ENCODE measurements at places on chromosomes 5 and 9. TPM values are rescaled to one million over a fixed set of nuclear protein-coding genes. Genes with fewer than 3 reads are reported as not detected.

DNA sequence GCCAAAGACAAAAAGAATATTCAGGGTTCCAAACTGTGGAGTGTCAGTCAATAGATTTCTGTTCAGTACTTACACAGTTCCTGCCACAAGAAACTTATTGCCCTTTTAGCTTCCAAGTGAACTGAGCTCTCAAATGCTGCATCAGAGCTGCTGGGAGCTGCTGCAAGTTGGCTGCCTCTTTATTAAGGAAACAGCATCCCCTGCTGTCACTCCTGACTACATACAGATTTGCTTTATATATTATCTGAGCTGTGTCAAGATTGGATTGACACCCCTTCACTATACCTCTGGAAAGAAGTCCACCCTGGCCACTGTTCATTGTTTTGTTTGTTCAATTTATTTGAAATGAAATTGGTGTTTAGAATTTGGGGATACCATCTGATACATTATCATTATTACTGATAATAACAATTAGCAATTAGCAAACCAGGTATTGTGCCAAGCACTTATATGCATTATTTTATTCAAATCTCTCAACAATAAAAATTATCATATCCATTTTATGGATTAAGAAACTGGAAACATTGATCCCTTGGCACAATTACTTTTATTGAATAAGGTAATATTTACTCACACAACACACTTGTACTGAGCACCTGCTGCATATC is 16.4 kb upstream of the C5orf58 start:
- no peak overlapping the region for H3K27ac ChIP-seq
- DNase-seq = peak; percentile 58
- no peaks in the 10 kb centered on the region for H3K27me3 ChIP-seq

ANKRD34B gene
- 0.15 TPM for total RNA-seq

CCDC183 gene
- not detected for total RNA-seq

DNA sequence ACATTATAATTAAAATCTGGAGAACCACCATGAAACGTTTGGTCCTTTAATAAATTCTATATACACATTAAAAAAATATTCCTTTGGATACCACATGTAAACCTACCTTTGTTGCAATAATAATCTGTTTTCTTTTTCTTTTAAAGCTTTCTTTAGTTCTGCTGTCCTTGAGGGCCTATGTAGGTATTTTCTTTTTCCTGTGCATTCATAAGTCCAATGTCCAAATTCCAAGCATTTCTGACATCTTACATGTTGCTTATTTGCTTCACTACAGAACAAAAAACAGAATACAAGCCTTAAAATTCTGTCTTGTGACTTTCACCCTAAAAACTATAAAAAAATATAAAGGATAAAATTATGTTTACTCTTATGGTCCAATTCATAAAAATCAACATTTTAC is 19.7 kb downstream of the ZCCHC10 start:
- no peaks in the 10 kb centered on the region for H3K4me1 ChIP-seq
- no peak for DNase-seq
- H3K4me3 ChIP-seq = no peak overlapping the region
- H3K27ac ChIP-seq = no peak overlapping the region

DNA sequence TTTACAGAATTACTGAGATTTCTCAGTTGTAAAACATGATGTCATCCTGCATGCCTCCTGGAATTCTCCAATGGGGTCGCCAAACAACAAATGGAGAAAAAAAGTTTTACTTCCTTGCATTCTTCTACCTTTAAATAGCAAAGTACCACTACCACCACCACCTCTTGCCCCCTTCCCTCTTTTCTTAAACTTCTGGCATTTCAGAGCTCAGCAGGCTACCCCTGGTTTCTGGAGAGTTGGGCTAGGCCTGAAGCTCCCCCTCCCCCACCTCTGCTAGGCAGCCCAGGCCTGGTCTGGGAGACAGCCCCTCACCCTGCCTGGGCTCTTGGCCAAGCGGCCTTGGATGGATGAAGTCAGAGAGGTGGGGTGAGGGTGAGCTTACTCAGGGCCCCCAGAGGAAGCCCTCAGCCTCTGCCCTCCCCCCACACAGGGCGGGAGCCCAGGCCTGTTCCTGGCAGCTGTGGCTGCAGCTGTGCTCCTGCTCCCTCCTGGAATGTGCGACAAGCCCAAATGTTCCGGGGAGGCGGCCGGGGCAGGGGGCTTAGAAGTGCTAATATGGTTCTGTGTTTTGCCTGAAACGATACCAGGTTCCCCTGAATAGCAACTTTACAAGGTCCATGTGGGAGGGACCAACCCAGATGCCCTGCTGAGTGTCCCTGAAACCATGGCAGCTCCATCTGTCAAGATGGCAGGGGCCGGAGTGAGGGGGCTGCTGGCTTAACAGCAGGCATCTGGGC is 6.0 kb upstream of the CCIN start:
- H3K27ac ChIP-seq = peak overlapping the region; percentile 34
- H3K4me3 ChIP-seq = no peak overlapping the region
- H3K4me1 ChIP-seq = peaks cover 9% of the 10 kb centered on the region
- no peaks in the 10 kb centered on the region for H3K36me3 ChIP-seq
- peak; percentile 58 for DNase-seq

ST8SIA4 gene
- total RNA-seq = 38.5 TPM
